NT2/D1 (cell line): ENCODE measurements at places on chromosomes 3 and 15.
A peak's percentile ranks its signal among the peaks of the same experiment; 100 is the strongest.

- DNase-seq = no peak
Observed at GRCh38 chr3:141122455-141123030, 71.4 kb downstream of the SPSB4 start.

- no peak for DNase-seq
Observed at GRCh38 chr3:31884251-31884650, 96.8 kb downstream of the OSBPL10 start.

GRCh38 chr3:175127075-175127662 lies 268.0 kb downstream of the NAALADL2 start:
- no peak for DNase-seq

DNA sequence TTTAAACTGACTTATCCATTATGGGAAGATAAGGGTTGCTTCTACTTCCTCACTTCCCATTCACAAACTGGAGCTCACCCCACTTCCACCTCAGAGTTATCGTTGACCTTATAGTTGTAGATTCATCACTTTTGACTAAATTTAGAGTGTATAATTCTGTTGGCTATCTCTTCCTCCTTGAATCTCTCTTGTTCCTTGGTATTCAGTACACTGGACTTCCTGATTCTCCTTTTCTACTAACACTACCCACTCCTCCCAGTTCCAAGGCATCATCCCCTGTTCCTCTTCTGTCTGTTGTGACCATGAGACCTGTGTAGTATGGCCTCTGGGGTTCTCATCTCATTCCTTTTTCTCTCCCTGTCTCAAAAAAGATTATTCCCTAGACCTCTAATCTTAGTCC lies 5.9 kb upstream of the GPR87 start:
- no peak for DNase-seq

- DNase-seq = no peak
Observed at GRCh38 chr3:52202384-52203077, 4.6 kb downstream of the ALAS1 start.

DNA sequence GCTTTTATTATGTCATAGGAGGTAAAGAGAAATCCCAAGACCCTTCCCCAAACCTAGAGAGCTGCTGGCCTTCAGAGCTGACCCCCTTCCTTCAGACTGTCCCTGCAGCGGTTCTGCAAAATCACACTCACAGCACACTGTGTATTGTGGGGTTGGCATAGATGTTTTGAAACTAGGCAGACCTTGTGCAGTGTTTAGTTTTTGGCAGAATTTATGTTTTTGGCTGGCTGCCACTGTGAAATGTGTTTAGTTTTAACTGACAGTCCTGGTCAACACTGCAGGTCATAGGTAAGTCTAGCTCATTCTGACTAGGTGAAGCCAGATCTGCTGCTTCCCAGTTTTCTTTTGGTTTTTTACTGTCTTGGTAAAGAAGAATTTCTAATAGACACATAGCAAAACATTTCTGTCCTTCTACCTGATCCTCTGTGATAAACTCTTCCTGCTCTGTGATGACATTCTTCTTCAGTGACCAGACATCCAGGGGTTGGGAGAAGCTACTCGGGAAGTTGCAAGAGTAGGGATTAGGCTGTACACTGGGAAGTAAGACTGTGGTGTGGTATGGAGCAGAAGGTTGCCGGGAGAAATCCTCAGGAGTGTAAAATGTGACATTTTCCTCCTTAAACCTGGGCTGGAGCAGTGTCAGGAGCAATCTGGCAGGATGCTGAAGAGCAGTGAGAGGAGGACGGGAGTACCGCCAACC lies 209.6 kb upstream of the MCTP2 start:
- no peak for DNase-seq

GRCh38 chr3:27105904-27106303 lies 263.3 kb downstream of the NEK10 start:
- DNase-seq = peak; percentile 35
